KG1 (cell line): ENCODE measurements at places on chromosomes 6 and 20.

DNA sequence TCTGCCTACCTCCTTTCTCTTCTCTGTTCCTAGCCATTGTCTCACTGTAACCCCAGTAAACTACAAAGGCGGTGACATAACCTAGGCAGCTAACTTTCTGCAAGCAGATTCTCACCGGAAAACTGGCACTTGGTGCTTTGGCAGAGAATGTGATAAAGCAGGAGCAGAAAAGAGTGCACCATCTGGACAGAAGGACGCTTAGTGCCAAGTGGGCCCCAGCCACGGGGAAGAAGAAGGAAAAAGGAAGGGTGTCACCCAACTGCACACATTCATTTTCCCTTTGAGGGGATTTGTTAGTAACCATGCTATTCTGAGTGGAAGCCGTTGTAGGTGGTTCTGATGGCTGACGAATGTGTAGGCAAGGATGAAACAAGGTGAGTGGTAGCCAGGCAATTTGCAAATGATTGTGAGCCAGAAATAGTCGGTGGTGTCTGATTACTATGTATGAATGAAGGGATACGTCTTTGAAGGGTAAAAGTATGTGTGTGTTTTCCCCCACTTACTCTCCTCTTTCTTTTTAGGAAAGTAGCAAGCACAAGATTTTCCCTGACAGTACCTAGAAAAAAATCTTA lies 148.3 kb upstream of the STXBP5 start:
- DNase-seq, result no peak

DNA sequence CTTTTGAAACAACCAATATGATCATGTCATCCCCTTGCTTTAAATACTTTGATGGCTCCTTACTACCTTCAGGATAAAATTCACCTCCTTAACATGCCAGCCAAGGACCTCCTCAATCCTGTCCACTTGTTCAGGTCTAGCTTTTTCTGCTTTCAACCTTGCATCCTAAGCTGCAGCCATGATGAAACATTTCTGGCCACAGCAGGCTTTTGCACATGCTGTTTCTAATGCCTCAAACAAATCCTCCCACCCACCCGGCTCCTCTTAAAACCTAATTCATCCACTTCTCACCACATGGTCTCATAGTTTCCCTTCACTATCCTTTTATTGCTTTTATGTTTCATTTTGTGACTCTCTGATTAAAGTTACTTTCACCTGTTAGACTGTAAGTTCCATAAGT lies 124.6 kb downstream of the MYB start:
- DNase-seq, result no peak

DNA sequence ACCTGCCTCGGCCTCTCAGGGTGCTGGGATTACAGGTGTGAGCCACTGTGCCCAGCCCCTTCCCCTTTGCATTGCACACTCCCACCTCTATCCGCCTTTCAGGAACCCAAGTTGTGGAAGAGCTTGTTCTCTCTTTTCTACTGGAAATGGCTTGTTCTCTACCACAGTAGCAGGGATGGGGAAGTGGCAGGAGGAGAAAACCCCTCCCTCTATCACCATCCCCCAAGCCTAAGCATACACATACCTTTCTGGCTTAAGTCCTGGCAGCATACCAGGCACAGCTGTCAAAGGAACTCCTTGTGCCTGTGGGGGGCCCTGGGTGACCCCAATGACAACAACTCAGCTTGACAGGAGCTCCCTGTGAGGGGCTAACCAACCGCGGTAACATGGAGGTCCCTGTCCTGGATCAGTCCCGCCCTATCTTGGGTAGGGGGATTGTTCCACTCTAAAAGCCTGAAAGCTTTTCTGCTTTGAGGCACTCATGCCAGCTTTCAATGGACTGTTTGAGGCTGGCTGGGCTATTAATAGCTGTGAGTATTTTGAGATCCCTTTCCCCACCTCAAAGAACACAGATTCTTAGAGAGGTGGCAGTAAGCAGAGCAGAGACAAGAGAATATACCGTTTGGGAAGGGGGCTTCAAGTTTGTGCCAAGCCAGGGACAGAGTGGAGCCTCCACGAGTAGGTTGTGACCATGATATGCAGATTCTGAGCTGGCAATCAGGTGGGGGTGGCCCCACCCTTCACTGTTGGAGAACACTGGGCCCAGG lies 2.3 kb downstream of the KLHDC3 start:
- no peak for DNase-seq

DNA sequence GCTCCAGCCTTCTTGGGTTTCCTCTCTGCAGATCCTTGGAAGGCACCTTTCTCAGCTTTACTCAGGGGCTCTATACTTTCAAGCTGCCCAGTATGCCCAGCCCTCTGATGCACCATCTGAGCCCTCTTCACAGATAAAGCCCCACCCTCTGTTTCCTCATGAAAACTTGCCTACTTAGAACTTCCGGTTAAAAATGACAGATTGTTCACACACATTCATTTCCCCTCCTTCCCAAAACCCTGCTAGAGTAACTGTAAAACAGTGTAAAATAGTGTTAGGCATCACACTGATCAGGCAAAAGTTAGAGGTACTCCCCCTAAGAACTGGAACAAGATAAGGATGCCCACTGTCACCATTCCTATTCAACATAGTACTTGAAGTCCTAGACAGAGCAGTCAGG lies 14.0 kb upstream of the GCM1 start:
- DNase-seq, result no peak

- no peak for DNase-seq
Measured at GRCh38 chr6:15429141-15430110, 183.6 kb downstream of the JARID2 start.

DNA sequence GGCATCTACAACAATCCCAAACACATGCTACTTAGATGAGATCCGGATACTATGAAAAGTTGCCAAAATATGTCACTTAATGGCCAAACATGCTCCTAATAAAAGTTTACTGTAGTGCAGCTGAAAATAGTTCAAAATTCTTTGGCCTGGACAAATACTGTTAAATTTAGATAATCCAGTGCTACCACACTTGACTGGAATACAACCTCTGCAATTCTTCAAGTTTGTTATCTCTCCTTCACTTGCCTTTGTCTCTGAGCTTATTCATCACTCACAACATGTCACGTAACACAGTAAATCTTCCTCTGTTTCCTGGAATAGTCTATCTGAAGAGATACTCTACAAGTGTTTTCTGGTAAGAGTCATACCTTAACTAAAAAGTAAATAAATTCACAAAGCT lies 10.5 kb upstream of the PLN start:
- no peak for DNase-seq

- DNase-seq, result no peak
Measured at GRCh38 chr6:31246051-31246521, 25.8 kb downstream of the HLA-C start.

GRCh38 chr6:142867988-142868812 lies 76.8 kb downstream of the HIVEP2 start:
- DNase-seq, result no peak

DNA sequence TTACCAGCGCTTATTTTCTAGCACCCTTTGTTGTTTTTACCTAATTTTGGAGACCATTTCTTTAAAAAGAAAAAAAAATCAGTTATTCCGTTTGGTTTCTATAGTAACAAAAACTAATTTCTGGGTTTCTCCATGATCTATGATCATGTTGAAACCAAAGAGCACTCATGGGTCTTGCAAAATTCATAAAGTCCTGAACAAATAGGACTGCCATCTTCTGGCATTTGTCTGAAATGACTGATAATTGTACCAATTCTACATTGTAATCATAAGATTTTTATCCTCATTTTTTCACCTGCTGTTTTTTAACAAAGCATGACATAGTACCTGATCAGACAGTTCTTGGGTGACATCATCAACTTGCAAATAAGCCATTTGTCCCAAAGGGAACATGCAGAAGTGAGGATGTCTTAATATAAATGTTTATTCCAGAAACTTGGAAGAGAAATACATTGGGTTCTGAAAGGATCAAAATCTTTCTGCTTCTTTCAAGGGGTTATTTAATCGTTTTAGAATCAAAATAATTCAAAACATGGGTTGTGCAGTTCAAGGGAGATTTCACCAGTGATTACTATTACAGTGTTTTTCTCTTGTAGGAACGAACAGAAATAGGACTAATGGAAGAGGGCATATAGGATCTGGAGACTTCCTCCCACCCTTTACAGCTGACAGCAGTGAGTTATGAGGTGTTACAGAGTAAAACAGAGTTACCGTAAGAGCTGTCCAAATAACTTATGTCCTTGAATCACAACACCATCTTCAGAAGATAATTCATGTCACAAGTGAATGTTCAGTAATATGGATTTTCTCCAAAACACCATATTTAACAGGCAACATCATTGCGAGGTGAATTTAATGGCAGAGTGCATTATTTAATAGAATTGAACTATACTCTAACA lies 87.1 kb upstream of the GJE1 start:
- no peak for DNase-seq

GRCh38 chr20:1819311-1820137 lies 75.7 kb upstream of the SIRPA start:
- DNase-seq, result no peak

GRCh38 chr20:53980031-53980465 lies 90.3 kb downstream of the BCAS1 start:
- DNase-seq, result no peak

- DNase-seq, result no peak
Measured at GRCh38 chr20:51258582-51259165, 235.8 kb upstream of the KCNG1 start.

GRCh38 chr20:63399596-63400375 lies 38.6 kb upstream of the CHRNA4 start:
- DNase-seq, result no peak

GRCh38 chr6:170575250-170575649 lies 9.2 kb downstream of the PDCD2 start:
- no peak for DNase-seq

DNA sequence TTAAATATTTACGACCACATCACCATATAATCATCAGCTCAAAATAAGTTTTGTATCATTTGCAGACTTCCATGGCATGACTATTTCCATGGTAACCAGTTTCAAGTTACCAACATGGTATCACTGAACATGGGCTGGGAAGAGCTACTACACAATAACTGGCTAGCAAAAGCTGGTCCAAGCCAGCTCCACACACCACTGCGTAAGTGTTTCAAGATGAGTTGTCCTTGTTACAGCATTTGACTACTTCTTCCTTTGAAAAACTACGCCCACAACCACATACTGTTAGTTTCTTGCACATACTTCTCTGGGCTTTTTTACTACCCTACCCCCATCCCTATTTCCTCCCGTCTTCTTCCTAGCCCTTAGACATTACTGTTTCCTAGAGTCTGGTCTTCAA lies 8.5 kb downstream of the CD164 start:
- DNase-seq, result no peak

DNA sequence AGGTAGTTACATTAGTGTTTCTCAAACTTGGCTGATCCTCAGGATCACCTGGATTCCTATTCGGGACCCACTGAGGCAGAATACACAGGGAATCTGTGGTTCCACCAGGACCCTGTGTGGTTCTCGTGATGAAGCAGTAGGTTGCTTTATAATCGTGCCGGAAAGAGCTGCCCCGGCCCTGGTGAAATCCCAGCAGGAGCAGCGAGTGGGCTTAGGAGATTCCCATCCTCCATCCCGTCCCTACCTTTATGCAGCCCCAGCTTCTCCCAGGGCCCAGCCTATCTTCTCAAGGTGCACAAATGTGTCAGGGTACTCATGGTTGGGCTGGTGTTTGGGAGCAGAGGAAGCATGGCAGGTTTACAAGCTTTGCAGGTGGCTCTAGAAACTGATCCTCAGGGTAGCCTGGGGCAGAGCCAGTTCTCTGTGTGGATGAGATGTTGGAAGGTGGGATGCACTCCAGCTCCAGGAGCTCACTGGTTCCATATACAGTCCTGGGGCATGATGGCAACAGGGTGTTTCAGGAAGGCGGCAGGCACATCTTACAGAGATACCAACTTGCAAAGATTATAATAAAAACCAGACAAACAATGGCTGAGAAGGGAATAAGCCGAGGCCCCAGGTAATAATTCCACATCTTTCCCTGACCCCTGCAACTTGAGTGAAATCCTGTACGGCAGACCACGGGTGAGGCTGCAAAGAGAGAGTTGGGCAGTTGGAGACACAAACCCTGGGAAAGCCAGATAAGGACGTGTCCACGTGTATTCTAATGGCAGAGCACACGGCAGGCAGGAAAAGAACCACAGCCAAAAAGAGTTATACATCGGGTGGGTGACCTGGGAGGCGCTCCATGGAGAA lies 5.9 kb downstream of the SLC22A1 start:
- DNase-seq, result no peak

DNA sequence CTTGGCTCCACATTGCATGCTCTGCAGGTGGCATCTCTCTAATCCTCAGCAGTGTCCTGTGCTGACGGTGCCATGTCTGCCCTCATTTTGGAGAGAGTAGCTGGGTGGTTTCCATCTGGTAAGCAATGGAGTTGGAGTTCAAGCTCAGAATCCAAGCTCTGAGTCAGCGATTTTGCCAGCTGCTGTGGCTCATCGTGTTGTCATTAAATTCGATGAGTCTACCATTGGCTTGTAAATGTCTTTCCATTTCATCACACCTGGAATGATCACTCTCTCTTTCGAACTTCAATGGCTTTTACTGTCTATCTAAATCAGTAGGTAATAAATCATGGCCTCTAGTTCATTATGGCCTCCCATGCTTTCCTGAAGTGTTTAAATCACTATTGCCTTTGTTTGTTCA lies 378.5 kb upstream of the TSHZ2 start:
- DNase-seq, result no peak

DNA sequence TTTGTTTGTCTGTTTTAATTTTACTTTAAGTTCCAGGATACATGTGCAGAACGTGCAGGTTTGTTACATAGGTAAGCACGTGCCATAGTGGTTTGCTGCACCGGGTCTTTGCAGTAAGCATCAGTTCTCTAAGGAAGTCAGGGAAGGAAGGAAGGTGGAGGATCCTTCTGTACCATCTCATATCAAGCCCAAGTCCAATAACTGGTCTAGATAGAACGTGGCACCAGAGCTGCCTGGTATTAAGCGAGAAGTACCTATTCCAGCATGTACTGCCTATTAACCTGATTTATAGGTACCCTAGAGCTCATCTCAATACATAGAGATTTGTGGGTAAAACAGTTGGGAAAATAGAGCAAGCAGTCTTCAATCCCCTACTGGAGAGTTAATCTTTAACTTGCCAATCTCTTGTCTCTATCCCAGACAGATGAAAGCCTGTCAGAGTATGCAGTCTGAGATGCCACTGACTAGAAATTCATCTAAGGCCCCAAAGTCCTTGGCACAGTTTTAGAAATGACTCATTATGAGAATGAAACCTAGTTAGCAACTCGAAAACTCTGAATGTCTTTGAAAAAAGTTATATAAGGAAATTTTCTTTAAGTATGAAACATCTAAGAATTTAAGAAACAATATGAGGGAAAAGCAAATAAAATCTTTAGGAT lies 144.9 kb downstream of the TFAP2A start:
- DNase-seq, result no peak

DNA sequence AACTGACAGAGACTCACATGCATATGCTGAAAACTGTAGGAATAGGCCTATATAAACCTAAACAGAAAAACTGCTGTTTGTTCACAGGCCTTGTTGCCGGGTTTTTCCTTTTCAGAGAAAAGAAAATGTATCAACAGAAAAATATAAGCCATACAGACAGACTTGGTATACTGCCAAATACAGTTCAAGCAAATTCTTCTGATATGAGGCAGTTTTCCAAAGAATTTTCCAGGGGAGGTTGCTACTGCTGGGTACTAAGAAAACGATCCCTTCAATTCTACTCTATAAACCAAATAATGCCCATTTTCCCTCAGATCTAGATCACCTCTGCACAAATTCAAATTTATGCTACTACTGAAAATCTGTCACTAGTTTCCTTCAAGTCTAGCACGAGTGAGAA lies 59.4 kb downstream of the ME1 start:
- no peak for DNase-seq

GRCh38 chr6:90319044-90319443 lies 22.4 kb upstream of the BACH2 start:
- DNase-seq, result no peak
